Anterior cingulate cortex (tissue), 58 donors: ENCODE measurements at places on chromosomes 5 and 9.
A peak's percentile ranks its signal among the peaks of the same experiment; 100 is the strongest.

GRCh38 chr9:126398403-126399058, 71.9 kb downstream of the MVB12B start:
- DNase-seq = peak; percentile 72

- no peak for DNase-seq
These were observed 7.6 kb downstream of the SCGB3A1 start for GRCh38 chr5:180583738-180584137.

GRCh38 chr9:18496256-18497000, 22.5 kb downstream of the ADAMTSL1 start:
- DNase-seq = no peak

GRCh38 chr5:139459451-139459934, 3.0 kb downstream of the ECSCR start:
- DNase-seq = no peak

- no peak for DNase-seq
These were observed 11.8 kb downstream of the RGMB start for GRCh38 chr5:98785244-98785643.

GRCh38 chr5:142686210-142686734, 382 bp upstream of the FGF1 start:
- no peak for DNase-seq

DNA sequence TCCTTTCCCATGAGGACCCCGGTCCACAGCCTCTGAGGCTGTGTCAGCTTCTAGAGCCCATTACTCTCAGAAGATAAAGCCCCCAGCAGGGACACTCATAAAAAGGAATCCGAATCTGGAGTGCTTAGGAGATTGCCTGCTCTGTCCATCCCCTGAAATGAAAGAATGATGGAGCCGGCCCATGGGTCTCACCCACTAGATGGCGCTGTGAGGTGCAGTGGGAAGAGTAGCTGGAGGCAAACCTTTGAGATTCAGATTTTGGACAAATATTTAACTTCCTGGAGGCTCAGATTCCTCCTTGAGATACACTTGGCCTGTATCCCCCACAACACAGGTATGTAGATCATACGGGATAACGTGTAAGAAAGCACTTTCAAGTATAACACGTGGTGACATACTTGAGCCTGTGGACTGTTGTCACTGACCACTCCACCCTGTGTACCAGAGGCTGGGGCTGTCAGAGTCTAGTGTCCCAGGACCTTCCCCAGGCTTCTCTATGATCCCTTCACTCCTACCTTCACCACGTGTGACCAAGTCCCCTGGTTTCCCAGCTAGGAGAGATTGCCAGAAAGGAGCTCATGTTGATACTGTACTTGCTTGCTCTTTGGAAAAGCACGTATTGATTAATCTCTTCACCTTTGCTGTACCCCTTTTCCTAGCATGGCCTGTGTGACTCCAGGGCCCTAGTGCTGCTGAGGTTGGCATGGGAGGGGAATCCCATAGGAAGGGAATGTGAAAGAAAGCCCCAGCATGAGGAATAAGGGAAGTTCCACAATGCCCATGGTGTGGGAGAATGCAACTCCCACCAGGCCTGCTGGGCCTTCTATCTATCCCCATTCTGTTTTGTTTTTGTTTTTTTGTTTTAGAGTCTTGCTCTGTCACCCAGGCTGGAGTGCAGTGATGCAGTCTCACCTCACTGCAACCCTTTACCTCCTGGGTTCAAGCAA, 32.1 kb downstream of the TRMO start:
- no peak for DNase-seq

DNA sequence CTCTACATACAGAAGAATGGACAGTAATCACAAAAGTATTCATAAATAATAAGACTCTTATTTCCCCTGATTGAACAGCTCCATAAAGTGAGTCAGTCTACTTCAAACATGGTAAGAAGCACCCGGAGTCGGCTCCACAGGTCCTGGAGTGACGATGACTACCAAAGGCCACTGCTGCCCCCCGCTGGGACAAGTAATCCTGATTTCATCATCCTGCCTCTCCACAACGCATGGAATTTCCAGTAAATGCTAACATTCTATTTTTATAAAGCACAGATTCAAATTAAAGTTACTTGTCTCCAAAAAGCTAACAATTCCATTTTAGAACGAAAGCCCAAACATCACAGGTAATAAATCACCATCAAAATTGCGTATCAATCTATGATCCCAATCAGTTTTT, 16.2 kb downstream of the ATPSCKMT start:
- DNase-seq = peak; percentile 5

DNA sequence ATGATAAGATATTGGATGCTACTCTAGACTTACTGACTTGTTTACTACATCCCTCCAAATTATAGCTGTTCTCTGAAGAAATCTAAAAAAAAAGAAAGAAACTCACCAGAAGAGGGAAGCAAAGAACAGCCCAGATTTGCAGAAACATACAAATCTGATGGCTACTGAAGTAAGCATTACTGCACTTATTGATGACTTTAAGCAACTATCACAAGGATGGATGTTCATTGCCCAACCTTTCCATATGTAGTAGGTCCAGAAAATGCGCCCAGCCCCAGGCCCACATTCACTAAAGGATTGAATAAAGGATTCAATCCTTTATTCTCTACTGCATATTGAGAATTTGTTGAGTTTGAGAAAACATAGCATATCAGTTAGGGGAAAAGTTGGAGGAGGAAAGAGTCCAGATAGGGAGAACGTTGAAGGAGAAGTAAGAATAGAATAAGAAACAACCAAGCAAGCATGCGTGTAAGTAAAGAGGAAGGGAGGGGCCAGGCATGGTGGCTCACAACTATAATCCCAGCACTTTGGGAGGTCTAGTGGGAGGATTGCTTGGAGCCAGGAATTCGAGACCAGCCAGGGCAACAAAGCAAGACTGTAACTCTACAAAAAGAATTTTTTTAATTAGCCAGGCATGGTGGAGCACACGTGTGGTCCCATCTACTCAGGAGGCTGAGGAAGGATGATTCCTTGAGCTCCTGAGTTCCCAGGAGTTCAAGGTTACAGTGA, 33.8 kb upstream of the DTWD2 start:
- DNase-seq = no peak

- DNase-seq = no peak
These were observed 55.9 kb upstream of the NKD2 start for GRCh38 chr5:952597-953271.

GRCh38 chr5:177612215-177612673, 12.3 kb downstream of the B4GALT7 start:
- no peak for DNase-seq

GRCh38 chr5:74099538-74100267, 473.7 kb downstream of the ARHGEF28 start:
- no peak for DNase-seq

GRCh38 chr5:34731435-34732232, 75.5 kb downstream of the RAI14 start:
- no peak for DNase-seq

DNA sequence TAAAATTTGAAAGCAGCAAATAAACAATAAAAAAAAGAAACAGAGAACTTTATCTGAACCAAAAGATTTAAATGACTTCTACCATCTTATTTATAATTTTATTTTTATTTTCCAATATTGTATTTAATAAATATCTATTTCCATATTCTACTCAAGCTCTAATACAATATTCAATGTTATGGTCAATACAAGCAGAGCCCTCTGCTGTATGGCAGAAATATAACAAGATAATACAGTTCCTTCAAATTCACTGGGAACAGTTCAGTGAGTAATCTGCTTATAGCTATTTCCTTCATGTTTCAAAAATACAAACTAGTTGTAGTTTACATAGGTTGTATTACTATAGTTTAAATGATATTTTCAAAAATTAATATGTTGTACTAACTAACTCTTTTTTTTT, 332.7 kb downstream of the PRDM9 start:
- no peak for DNase-seq

DNA sequence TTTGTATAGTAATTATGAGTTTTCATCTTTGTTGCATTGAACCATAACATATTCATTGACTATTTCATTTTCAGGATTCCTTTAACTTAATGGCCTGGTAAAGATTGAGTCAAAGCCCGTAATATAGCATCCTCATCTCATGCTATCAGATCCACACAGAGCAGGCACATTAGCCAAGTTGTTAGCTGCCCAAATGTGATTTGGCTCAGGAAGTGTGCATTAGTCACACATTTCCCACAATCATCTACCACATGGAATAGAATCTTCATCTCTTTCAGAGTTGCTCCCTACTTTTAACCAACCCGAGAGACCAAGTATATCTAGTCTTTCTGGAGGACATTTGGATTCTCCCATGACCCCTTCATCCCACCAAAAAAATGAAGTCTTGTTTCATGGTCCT, 481.0 kb upstream of the PTGER4 start:
- no peak for DNase-seq

- no peak for DNase-seq
These were observed 107.2 kb upstream of the STC2 start for GRCh38 chr5:173435447-173435846.

- no peak for DNase-seq
These were observed 2.0 kb downstream of the CCL19 start for GRCh38 chr9:34689116-34689470.

DNA sequence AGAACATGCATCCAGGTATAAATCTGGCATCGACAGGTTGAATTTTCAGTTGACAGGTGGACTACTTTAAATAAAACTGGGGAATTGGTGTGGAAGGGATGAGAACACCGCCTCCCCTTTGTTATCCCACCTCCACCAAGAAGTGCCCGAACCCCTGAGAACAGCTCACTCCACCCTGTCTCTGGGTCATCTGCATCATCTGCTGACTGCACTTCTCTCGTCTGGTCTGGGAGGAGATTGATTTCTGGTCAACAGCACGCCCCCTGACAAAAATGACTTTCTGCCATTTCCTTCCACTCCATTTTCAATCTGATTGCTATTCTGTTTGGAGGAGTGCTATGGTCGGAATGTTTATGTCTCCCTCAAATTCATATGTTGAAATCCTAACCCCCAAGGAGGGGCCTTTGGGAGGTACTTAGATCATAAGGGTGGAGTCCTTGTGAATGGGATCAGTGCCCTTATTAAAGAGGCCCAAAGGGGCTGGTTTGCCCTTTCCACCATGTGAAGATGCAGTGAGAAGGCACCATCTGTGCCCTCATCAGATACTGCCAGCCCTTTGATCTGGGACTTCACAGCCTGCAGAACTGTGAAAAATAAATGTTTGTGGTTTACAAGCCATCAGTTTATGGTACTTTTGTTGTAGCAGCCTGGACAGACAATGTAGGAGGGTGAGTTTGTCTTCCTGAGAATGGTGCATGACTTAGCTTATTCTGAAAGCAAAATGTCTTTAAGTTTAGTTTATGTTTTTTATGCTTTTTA, 145.7 kb downstream of the EGFLAM start:
- no peak for DNase-seq

- DNase-seq = peak; percentile 87
These were observed at the start of gene ABCA1 for GRCh38 chr9:104927912-104928740. ABCA1 (minus strand) TSS chr9:104928155; CDS start chr9:104903679, 24,476 bp downstream.

- no peak for DNase-seq
These were observed 32.9 kb upstream of the DTWD2 start for GRCh38 chr5:119021149-119021732.

DNA sequence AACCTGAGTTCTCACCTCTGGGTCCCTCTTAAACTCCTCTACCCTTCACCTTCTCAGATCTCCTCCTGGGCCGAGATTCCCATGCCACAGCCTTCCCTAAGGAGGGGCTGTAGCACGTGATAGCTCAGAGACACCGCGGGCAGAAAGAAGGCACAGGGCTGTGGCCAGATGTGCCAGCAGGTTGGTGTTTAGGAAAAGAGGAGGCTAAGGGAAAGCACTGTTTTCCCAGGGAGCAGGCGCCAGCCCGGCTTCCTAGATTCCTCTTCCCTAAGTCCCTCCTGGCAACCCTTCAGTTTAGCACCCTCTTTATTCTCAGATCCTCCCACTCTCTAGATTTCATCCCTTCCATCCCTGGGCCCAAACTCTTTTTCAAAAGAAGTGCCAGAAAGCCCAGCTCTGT, 59.4 kb upstream of the CCNG1 start:
- no peak for DNase-seq

GRCh38 chr5:143115381-143115780, 288.1 kb downstream of the NR3C1 start:
- DNase-seq = no peak

DNA sequence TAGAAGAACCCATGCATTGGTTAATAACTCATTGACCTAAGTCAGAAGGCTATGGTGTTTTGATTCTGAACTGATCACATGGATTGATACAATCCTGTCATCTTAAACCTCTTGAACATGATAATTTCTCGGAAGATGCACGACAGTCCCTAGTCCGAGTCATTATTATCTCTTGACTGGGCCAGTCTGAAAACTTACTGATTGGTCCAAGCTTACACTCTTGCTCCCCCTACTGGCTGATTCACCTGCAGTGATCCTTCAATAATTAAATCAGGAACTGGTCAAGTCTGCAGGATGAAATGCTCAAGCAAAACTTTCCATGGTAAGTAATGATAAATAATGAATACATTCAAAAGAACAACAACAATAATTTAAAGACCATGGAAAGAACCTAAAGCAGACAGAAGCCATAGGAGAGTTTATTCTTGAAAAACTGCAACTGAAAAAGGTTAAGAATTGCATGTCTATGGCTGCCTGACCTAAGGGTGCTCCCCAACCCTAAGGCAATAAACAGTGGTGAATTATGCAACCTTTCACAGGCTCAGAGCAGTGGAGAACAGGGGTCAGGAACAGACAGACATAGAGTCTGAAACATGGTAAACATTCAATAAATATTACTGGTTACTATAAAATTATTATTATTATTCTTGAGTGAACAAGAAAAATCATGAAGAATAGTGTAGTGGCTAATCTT, 79.3 kb downstream of the BRINP1 start:
- DNase-seq = peak; percentile 19

DNA sequence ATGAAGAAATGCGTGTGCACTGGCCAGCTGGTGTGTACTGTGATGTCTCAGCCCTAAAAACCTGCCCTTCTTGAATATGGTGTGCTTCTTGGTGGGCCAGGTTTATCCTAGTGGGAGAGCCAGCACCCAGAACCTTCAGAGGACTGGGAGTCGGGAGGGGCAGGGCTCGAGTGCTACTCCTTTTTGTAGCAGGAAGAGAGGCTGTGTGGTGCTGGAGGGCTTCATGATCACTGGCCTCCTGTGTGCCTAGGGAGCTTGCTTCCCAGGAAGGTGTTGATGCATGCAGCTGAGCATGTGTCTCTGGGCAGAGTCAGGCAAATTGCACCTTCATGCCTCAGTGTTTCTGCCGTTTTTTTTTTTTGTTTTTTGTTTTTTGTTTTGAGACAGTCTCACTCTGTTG, 20.0 kb downstream of the PHF2 start:
- no peak for DNase-seq

GRCh38 chr5:59098743-59099142, 515.9 kb downstream of the RAB3C start:
- no peak for DNase-seq

- DNase-seq = no peak
These were observed 69.3 kb downstream of the OLFM1 start for GRCh38 chr9:135156525-135157510.

GRCh38 chr9:31715250-31715649, 669.2 kb upstream of the ACO1 start:
- DNase-seq = no peak

DNA sequence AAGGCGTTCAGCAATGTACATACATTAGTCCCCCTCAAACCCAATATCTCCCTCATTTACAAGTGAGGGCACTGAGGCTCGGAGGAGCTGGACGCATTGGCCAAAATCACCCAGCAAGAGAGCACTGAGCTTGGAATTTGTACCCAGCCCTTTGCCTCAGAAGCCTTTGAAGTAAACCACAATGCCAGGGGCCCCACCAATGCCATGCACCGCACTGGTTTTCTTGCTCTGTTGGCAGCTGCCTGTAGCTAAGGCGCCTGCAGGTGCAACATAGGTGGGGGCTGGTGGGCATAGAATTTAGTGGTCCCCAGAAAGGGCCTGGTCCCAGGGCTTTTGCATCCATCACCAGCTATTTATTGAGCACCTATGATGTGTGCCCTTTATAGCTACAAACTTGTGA, 37.3 kb upstream of the FUBP3 start:
- no peak for DNase-seq

GRCh38 chr5:119313658-119314605, 41.9 kb upstream of the TNFAIP8 start:
- no peak for DNase-seq
